ENCODE measurements at places on chromosomes 3 and 15.

DNA sequence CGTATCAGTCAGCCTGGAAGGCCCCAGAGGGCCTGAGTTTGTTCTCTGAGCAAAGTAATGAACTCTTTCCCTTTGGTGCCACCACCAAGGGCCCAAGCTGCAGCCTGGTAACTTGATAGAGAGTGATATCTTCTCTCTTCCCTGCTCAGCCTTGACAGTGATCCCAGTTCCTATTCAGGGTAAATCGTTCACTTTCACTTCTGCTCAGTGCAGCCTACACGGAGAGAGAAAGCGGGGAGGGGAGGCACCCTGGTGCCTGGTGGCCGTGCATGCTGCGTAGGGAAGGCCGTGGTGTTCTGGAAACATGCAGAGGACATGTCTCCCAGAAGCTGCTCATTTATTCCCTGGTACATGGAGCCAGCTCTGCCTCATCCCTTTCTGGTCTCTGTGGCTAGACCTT is 54.9 kb downstream of the KIF9 start:
- no peak overlapping the region for H3K4me3 ChIP-seq
- DNase-seq, result no peak

GRCh38 chr3:101141135-101141534 is 147.9 kb upstream of the ABI3BP start:
- H3K27ac ChIP-seq, result no peak overlapping the region
- H3K36me3 ChIP-seq, result no peaks in the 10 kb centered on the region
- H3K27me3 ChIP-seq, result no peaks in the 10 kb centered on the region
- DNase-seq, result no peak
- H3K4me3 ChIP-seq, result no peak overlapping the region

DNA sequence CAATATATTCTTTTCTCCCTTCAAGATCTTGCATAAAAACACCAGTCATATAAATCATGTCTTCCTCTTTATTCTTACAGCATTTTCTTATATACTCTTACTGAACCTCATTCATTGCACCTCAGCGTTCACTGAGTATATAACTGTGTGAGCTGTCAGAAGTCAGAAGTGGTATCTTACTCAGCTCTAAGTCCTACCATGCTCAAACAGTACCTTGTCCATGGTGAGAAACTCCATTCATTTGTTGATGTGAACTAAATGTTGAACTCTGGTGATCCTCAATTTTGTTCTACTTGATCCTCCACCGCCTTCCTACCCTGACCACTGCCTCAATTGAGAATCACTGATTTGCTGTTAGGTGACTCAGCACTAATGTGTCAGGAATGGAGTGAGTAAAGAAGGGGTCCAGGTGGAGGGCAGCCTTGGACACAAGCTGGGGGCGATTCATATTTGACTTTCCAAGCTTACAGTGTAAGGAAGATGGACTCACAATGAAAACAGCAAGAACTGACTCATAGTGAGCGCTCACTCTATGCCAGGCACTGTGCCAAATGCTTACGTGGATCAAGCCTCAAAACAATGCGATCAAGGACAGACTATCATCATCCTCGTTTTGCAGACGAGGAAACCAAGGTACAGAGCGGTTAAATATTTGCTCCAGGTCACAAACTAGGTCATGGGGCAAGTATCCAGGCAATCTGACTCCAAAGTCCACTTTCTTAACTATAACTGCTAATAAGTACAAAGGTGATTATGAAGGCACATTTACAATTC is 13.5 kb upstream of the ZFYVE19 start:
- peak; percentile 48 for DNase-seq
- no peak overlapping the region for H3K27ac ChIP-seq
- peaks cover 5% of the 10 kb centered on the region for H3K4me1 ChIP-seq
- H3K4me3 ChIP-seq, result no peak overlapping the region

DNA sequence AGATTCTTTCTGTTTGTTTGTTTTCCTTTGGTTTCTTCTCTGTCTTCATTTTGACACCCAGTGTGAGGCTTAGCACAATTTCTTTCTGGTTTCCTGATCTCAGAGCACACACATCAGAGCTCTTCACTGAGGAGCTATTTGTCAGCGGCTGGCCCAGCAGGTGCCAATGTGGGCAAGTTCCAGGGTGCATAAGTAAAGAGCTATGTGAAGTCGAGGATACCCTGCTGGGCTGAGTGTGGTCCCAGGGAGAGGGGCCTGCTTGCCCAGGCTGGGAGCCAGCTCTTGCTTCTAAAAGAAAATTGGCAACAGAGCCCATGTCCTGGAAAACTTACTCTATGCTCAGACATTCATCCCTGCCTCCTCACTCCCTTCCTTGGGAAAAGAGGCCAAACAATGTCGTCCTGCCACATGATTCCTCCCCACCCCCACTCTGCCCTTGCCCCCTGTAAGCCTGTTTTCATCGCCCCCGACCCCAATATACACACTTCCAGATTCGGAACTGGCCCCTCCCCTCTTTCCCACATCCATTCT is 101.2 kb downstream of the ST8SIA2 start:
- no peak for DNase-seq
- no peaks in the 10 kb centered on the region for H3K4me1 ChIP-seq
- no peaks in the 10 kb centered on the region for H3K36me3 ChIP-seq
- H3K27ac ChIP-seq, result no peak overlapping the region
- H3K27me3 ChIP-seq, result no peaks in the 10 kb centered on the region
- H3K4me3 ChIP-seq, result no peak overlapping the region

DNA sequence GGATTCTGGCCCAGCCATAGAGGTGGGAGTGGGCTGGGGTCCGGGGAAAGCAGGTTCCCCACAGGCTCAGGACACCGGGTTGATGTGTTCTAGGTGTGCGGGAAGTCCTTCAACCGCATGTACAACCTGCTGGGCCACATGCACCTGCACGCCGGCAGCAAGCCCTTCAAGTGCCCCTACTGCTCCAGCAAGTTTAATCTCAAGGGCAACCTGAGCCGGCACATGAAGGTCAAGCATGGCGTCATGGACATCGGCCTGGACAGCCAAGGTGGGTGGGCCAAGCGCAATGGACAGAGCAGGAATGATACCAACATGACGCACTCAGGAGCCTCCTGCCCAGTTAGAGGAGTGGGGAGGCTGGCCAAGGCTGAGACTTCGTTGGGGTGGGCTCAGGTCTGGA is 28.2 kb downstream of the IDH2 start:
- no peaks in the 10 kb centered on the region for H3K4me1 ChIP-seq
- no peak for DNase-seq
- H3K27ac ChIP-seq, result no peak overlapping the region
- no peaks in the 10 kb centered on the region for H3K27me3 ChIP-seq

- H3K27me3 ChIP-seq, result no peaks in the 10 kb centered on the region
- H3K4me3 ChIP-seq, result no peak overlapping the region
- H3K4me1 ChIP-seq, result no peaks in the 10 kb centered on the region
- no peaks in the 10 kb centered on the region for H3K36me3 ChIP-seq
- H3K27ac ChIP-seq, result no peak overlapping the region
Measured at GRCh38 chr3:197068077-197068476, 38.5 kb upstream of the MELTF start.

- DNase-seq, result peak; percentile 38
- H3K4me1 ChIP-seq, result no peaks in the 10 kb centered on the region
- no peak overlapping the region for H3K27ac ChIP-seq
Measured at GRCh38 chr3:185976977-185977678, 39.3 kb upstream of the TRA2B start.

DNA sequence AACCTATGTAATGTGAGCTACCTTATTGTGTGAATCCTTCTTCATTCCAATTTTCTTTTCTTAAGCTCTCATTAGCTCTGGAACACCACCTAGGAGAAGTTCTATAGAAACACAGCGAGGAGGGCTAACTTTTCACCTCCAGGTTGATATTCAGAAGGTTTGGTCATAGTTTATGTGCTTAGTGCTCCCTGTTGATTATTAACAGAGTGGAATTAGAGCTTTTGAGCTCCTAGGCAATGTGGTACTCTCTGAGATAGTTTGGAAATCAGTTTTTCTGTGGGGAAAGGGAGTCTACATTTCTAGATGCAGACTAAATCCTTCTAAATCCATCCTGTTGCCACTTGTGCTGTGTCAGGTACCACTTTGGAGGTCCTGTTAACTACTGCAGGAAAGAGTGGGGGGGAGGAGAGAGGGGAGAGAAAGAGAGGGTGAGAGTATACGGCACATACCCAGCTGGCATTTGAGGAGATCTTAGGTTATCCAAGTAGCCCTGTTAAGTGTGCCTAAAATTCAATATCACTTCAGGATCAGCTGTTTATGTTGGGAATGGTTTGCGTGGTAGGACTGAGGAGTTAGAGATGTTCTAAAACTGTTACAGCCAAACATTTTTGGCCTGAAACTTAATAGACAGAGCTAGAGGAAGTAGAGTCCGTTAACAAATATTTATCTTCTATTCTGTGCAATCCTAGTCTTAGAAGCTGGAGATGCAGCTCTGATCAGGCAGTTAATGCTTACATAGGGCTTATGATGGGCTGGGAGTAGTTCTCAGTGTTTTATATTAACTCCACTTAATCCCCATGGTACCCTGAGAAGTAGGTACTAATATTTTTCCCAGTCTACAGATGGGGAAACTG is 117.5 kb upstream of the PROK2 start:
- no peak overlapping the region for H3K27ac ChIP-seq
- H3K27me3 ChIP-seq, result no peaks in the 10 kb centered on the region
- no peak overlapping the region for H3K4me3 ChIP-seq
- no peaks in the 10 kb centered on the region for H3K4me1 ChIP-seq
- no peak for DNase-seq
- H3K36me3 ChIP-seq, result no peaks in the 10 kb centered on the region

- no peak overlapping the region for H3K27ac ChIP-seq
- H3K27me3 ChIP-seq, result no peaks in the 10 kb centered on the region
- H3K4me3 ChIP-seq, result no peak overlapping the region
- H3K4me1 ChIP-seq, result no peaks in the 10 kb centered on the region
- DNase-seq, result no peak
Measured at GRCh38 chr3:78917536-78917935, 850.3 kb downstream of the ROBO1 start.

- DNase-seq, result no peak
- H3K27me3 ChIP-seq, result no peaks in the 10 kb centered on the region
- no peak overlapping the region for H3K4me3 ChIP-seq
- no peak overlapping the region for H3K27ac ChIP-seq
- no peaks in the 10 kb centered on the region for H3K4me1 ChIP-seq
Measured at GRCh38 chr3:9883706-9884554, 3.9 kb upstream of the CIDEC start.

GRCh38 chr3:111800472-111800871 is 58.6 kb upstream of the PHLDB2 start:
- peaks cover 7% of the 10 kb centered on the region for H3K4me1 ChIP-seq
- no peaks in the 10 kb centered on the region for H3K27me3 ChIP-seq
- no peak overlapping the region for H3K4me3 ChIP-seq
- H3K36me3 ChIP-seq, result no peaks in the 10 kb centered on the region
- DNase-seq, result no peak

GRCh38 chr3:17741621-17742101 is 770 bp downstream of the TBC1D5 start:
- peaks cover 5% of the 10 kb centered on the region for H3K4me1 ChIP-seq
- H3K27me3 ChIP-seq, result no peaks in the 10 kb centered on the region

GRCh38 chr3:57971975-57972374 is 36.2 kb upstream of the FLNB start:
- H3K27ac ChIP-seq, result no peak overlapping the region
- no peaks in the 10 kb centered on the region for H3K4me1 ChIP-seq
- H3K36me3 ChIP-seq, result no peaks in the 10 kb centered on the region
- no peak overlapping the region for H3K4me3 ChIP-seq

DNA sequence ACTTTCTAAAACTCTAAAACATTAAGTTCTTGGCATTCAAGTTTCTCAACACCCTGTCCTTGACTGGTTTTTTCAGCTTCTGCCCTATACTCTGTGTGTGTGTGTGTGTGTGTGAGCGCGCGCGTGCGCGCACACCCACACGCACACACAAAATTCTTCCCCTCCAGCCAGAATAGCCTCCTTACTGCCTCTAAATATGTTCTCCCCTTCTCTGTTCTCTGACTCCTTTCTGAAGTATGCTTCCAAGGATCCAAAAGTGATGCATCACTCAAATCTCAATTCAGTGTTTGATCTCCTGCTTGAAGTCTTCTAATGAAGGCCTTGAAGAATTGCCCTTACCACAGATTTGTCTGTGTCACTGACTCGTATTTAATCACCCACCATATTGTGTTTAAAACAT is 129.8 kb downstream of the SLC25A26 start:
- DNase-seq, result no peak
- H3K4me3 ChIP-seq, result no peak overlapping the region

GRCh38 chr3:38574411-38575278 is 74.8 kb downstream of the SCN5A start:
- no peak for DNase-seq
- H3K36me3 ChIP-seq, result no peaks in the 10 kb centered on the region
- H3K4me3 ChIP-seq, result no peak overlapping the region
- no peak overlapping the region for H3K27ac ChIP-seq

DNA sequence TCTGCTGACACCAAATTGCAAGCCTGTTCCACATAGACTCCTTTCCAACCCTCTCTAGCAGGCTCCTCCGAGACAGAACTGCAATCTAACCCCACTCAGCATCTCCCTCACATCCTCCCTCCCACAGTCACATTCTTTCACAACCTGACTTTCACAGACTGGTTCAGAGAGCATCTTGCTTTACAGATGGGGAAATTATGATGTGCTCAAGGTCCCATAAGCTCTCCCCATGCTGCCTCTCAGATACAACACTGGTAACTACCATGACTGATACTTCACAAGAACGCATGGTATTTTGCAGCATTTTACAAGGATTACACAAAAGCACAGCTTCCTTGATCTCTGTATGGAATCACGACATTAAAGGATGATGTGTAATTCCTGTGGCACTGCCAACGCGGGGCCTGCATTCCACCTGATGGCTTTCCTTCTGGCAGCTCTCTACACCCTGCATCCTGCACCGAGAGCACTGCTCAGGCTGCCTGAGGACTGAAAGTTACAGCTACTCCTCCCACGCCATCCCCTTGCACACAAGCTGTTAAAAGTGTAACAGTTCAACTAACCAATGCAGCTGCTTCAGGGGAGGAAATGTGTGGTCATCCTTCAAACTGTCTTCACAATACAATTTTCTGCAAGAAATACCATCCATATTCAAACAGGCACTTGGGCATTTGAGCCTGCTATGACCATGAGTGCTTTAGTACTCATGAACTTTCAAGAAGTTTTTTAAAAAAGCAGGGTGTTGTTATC is 27.6 kb downstream of the TBC1D2B start:
- no peaks in the 10 kb centered on the region for H3K36me3 ChIP-seq
- H3K27me3 ChIP-seq, result no peaks in the 10 kb centered on the region
- no peak overlapping the region for H3K4me3 ChIP-seq
- H3K4me1 ChIP-seq, result peaks cover 18% of the 10 kb centered on the region

GRCh38 chr3:176795891-176796290 is 401.4 kb downstream of the TBL1XR1 start:
- no peaks in the 10 kb centered on the region for H3K27me3 ChIP-seq
- no peak for DNase-seq
- H3K36me3 ChIP-seq, result no peaks in the 10 kb centered on the region
- H3K4me3 ChIP-seq, result no peak overlapping the region
- H3K27ac ChIP-seq, result no peak overlapping the region

GRCh38 chr3:120353463-120353862 is 4.3 kb upstream of the LRRC58 start:
- H3K4me1 ChIP-seq, result peaks cover 2% of the 10 kb centered on the region
- no peaks in the 10 kb centered on the region for H3K36me3 ChIP-seq
- no peak overlapping the region for H3K27ac ChIP-seq
- H3K4me3 ChIP-seq, result no peak overlapping the region

GRCh38 chr3:184248454-184249411 is at the start of gene ALG3:
ALG3 (minus strand) TSS chr3:184248962; CDS start chr3:184248940, 22 bp downstream.
- peak; percentile 91 for DNase-seq
- H3K4me3 ChIP-seq, result peak within 1 kb of the TSS; percentile 97
- H3K36me3 ChIP-seq, result no peaks in the 10 kb centered on the region

All from ovary (tissue), 10 donors.